ENCODE measurements at places on chromosomes 3 and 15.
A peak's percentile ranks its signal among the peaks of the same experiment; 100 is the strongest.

DNA sequence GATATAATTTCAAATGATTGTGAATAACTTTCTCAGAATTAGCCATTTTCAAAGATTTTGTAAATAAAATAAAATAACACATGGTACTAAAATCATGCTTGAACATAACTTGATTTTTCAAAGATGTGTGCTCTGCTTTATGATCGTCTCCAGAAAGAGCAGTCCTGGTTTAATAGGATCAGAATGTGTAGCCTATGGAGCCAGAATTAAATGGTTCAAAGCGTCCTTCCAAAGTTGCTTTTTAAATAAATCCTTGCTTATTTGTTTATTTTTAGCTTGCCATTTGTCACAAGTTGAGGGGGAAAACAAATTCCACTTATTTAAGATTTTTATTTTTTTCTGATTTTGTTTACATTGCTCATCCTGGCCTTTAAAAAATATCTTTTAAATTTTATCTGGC lies 123.7 kb upstream of the SPRED1 start:
- DNase-seq = no peak

DNA sequence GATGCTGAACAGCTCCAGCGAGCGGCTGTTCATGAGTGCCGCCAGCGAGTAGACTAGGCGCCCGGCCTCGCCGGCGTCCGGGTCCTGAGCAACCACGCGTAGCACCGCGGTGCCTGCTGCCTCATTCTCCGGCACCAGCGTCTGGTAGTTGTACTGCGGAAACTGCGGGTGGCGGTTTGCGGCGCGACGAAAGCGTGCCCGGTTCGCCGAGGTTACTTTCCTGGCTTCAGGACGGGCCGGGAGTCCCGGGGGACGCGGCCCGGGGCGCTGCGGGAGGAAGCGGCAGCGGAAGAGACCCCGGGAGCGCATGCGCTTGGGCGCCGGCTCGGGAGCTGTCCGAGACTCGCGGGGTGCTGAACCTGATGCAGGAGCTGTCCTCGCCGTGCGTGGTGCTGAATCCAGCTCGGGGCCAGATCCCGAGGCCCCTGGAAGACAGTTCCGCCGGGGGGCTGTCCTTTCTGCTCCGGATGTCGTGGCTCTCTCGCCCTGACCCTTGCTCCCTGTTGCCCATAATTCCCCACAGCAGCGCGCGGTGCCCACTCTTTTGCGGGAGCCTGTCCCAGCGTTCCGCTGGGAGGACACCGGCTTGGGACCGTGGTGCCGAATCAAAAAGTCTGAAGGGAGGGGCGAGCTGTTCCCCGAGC lies 1.1 kb downstream of the CELSR3 start:
- DNase-seq = peak; percentile 77

GRCh38 chr3:177830411-177830849 lies 633.1 kb upstream of the TBL1XR1 start:
- DNase-seq = no peak

GRCh38 chr15:69860321-69860720 lies 237.4 kb downstream of the TLE3 start:
- no peak for DNase-seq

DNA sequence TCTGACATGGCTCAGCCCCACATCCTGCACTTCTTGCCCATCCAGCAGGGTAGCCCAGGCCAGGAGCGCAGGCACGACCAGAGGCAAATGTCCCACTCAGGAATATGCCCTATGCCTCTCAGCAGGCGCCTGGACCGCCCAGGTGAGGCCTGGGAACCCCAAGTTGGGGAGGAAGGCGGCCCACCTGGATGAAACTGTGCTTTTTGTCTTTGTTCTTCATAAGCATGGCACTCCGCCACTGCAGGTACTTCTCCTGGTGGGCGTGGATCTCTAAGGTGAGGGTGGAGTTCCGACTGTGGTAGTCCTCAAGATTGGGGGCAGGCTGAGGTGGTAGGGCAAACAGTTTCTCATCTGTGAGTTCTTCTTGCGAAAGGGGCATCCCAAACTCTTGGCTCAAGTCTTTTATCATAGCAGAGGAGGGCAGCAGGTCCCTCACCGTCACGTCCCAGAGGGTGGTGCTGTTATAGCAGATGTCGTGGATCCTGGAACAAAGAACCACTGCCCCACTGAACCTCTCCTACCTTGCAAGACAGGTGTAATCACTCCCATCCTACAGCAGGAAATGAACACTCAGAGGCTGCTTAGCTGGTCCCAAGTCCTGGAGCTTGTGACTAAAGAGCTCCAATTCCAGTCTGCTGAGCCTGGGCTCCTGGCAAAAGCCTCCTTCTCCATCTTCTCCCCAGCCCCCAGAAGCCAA lies 53.2 kb downstream of the ACAD9 start:
- DNase-seq = no peak

- no peak for DNase-seq
Observed at GRCh38 chr15:69325456-69325971, 26.8 kb downstream of the PAQR5 start.

DNA sequence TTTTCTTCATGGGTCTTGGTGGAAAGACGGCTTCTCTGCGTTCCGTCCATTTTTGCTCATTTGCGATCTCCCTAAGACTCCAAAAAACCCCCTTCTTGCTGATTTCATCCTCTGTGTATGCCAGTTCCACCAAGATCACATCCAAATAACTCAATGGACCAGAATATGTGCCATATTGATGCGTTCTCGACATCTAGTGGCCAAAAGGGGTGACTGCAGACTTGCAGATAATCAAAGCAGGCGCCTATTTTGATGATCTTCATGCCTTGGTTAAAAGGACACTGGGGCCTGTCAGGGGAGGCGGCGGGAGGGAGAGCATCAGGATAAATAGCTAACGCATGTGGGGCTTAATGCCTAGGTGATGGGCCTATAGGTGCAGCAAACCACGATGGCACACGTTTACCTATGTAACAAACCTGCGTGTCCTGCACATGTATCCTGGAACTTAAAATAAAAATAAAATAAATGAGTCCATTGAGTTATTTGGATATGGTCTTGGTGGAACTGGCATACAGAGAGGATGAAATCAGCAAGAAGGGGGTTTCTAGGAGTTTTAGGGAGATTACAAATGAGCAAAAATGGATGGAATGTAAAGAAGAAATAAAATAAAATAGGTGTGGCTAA lies 104.2 kb upstream of the RAD18 start:
- DNase-seq = peak; percentile 7

GRCh38 chr15:98548139-98548971 lies 100.0 kb upstream of the IGF1R start:
- peak; percentile 50 for DNase-seq

DNA sequence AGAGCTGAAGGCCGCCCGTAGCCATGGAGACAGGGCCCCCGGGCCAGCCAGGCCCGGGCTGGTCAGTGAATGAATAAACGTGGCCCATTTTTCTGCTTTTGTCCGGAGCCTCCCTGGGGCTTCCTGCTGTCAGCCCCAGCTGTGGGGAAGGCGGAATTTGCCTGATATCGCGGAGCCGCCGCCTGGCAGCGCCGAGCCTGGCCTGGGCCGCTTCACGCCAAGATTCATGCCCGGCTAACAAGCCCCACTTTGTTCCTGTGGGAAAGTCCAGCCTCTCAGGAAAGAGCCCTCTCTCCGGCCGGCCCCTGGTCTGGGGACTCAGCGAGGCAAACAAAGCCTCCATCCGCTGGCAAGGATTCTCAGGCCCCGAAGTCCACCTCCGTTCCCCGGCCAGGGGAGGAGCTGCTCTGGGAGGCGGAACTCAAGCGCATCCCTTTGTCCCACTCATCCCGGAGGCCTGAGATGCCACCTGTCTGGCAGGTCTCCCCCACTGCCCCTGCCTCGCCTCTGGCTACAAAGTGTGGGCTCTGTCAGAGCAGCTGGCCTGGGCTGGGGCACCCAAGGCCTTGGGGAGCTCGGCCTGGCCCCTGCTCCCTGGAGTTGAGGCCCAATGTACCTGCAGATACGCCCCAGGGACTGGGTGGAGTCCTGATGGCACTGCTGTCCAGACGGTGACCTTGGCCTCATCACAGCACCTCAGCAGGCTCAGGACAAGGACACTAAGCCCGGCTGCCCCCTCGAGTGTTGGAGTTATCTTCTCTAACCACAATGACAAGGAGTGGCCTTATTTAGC lies 51.6 kb upstream of the SLC6A11 start:
- no peak for DNase-seq

GRCh38 chr15:95119041-95119610 lies 887.8 kb downstream of the MCTP2 start:
- no peak for DNase-seq

DNA sequence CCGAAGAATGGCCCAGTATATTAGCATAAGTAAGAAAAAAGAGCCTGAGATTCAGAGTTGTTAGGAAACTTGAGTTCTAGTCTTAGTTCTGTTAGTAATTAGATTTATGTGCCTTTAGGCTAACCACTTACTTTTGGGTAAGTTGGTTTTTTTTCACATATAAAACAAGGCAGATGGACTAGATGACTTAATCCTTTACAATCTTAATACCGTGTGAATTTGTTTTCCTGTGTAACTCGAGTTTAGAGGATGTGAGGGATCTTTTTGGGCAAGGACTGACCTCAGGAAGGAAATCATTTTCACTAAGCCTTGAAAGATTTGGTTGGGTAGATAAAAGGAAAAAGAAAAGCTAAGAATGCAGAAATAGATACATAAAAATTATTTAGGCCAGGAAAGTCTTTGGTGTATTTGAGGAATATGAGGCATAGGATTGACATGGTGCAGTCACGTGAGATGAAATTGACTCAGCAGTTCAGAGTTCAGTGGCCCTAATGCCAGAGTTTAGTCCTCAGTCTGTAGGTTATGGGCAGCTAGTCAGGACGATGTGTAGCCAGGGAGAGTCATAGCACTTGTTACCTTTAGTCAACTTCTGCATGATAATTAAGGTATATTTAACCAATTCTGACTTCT lies 34.6 kb downstream of the PAK2 start:
- DNase-seq = no peak

DNA sequence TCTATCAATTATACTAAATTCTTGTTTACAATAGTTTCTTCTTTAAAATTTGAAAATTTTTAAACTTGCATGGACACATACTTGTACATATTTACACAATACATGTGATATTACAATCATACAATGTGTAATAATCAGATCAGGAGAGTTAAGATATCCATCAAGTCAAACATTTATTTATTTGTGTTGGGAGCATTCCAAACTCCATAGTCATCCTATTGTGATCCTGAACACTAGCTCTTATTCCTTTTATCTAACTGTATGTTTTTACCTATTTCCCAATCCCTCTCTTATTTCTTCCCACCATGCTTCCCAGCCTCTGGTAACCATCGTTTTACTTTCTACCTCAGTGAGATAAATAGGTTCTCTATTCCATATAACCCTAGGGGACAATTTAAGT lies 1219.2 kb downstream of the ZPLD1 start:
- no peak for DNase-seq

- no peak for DNase-seq
Observed at GRCh38 chr3:28376424-28376823, 27.8 kb upstream of the AZI2 start.

DNA sequence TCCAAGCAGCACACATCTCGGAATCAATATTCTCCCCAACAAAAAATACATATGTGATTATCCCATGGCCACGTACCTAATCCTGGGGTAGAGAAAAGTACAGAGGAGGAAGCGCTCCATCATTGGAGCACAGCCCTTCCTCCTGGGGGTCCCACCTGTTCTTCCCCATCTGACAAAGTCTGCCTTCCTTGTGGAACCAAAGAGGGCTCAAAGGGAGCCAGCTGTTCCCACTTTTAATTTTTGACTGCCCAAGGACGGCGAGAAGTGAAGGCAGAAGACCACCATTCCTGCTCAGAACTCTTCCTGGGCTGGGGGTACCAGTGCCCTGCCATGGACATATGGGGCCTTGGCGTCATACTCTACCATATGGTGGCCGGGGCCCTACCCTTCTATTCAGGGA lies 14.1 kb upstream of the FANCD2 start:
- no peak for DNase-seq

- no peak for DNase-seq
Observed at GRCh38 chr15:40501487-40501886, 30.7 kb downstream of the CHST14 start.

GRCh38 chr3:139136469-139137202 lies 91.9 kb upstream of the PRR23C start:
- no peak for DNase-seq

DNA sequence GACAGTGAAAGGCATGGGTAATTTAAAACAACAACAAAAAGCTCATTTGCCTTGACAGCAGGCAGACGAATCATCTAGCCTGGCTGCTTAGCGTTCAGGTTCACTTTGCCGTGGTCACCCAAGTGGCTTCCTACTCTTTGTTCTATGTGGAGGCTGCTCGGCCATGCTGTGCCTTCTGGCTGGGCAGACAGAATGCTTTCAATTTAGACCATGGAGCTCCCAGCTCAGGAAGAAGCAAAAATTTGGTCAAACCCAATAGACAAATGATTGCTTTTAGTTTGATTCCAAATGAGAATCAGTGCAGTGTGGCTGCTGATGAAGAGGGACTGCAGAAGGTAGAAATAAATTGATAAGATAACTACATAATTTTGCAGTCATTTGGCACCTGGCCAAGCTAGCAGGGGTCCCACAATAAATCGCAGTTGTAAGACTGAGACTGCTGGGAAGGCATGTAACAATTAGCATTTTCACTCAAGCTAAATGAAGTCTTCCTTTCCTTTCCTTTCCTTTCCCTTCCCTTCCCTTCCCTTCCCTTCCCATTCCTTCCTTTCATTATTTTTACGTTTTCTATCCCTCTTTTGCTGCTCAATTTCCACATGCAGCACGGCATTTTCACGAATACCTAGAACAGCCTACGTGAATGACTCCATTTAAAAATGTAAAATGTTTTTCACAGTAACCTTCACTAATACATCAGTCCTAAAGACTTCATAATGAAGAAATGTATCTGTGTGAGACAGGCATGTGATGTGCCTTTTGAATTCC lies 360.4 kb upstream of the TGFBR2 start:
- no peak for DNase-seq

DNA sequence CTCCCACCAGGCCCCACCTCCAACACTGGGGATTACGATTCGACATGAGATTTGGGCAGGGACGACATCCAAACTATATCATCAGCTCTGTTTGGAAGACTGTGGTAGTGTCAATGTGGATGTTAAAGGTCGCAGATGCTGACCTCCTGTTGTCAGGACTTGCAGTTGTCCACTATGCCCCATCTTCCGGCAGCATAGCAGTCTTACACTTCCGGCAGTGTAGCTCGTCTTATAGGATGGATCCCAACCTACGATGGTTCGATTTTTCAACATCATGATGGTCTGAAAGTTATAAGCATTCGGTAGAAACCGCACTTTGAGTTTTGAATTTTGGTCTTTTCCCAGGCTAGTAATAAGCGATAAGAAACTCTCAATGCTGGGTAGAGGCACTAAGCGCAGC lies 20.6 kb downstream of the CLRN1 start:
- no peak for DNase-seq

DNA sequence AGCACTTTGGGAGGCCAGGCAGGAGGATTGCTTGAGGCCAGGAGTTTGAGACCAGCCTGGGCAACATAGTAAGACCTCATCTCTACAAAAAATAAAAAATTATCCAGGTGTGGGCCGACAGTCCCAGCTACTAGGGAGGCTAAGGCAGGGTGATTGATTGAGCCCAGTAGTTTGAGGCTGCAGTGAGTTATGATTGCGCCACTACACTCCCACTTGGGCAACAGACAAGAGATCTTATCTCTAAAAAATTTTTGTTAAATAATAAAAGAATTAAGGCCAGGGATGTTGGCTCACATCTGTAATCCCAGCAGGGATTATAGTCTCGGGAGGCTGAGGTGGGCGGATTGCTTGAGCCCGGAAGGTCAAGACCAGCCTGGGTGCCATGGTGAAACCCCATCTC lies 25.8 kb upstream of the NFKBIZ start:
- no peak for DNase-seq

- DNase-seq = no peak
Observed at GRCh38 chr3:99760031-99760430, 57.6 kb upstream of the CMSS1 start.

- no peak for DNase-seq
Observed at GRCh38 chr15:67405208-67406191, 115.4 kb upstream of the C15orf61 start.

GRCh38 chr3:86563400-86563970 lies 427.5 kb downstream of the VGLL3 start:
- no peak for DNase-seq
